ENCODE measurements at places on chromosomes 6 and 20. TPM values are rescaled to one million over a fixed set of nuclear protein-coding genes. Genes with fewer than 3 reads are reported as not detected.

Gene SLC22A3
- 0.06 TPM for total RNA-seq

Gene NCOA7
- 10.1 TPM for total RNA-seq

Gene DSE
- 31.7 TPM for total RNA-seq

Gene BTNL2
- total RNA-seq, result not detected

Gene TREML1
- total RNA-seq, result not detected

Gene PSORS1C1
- 0.64 TPM for total RNA-seq

Gene ZNF311
- total RNA-seq, result 0.71 TPM

Gene CNKSR3
- total RNA-seq, result 5.6 TPM

Gene COL9A3
- not detected for total RNA-seq

Gene TINAG
- 0.29 TPM for total RNA-seq

Gene BMP6
- 0.06 TPM for total RNA-seq

Gene C2
- total RNA-seq, result 0.86 TPM

Gene GHRH
- total RNA-seq, result not detected

Gene LY6G6D
- total RNA-seq, result not detected

Gene TREM2
- not detected for total RNA-seq

Gene NOL7
- 140 TPM for total RNA-seq

Gene EFCAB8
- total RNA-seq, result not detected

Data from LHCN-M2 (cell line).